ENCODE measurements at places on chromosomes 6 and 20.

- no peak for DNase-seq
These were observed 14.3 kb downstream of the HRH3 start for GRCh38 chr20:62205618-62206387.

DNA sequence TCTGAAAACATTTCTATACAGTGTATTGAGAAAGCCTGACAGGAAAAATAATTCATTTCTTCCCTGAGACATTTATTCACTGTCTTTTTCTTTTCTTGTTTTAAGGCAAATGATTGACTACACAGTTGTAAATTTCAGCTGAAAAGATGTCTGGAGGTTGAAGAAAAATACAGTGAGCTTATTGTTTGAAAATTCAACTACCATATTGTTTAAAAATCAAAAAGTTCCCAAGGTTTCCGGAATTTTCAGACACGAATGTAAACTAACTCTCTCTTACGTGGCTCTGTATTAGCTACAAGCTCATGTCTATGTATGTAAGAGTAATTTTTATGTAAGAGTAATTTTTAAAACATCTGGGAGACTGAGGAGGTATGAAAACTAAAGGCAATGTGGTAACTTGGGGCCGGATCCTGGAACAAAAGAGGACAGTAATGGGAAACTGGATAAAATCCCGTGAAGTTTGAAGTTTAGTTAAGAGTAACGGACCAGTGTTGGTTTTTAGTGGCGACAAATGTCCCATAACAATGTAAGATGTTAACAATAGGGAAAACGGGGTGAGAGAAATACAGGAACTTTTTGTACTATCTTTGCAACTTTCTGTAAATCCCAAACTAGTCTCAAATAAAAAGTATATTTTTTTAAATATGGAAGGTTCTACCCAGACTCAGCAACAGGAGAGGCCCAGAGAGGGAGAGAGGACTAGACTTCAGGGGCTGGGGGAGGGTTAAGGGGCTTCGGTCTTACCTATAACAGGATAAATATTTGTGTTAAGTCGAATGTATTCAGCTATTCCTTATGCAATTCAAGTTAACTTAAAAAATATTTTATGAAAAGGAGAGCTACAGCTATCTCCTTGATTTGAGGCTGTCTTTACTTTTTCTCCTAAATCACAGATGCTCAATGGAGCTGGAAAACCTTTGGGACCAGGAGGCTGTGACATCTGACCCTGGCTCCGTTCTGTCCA, 1.3 kb downstream of the PTGIS start:
- no peak for DNase-seq

- DNase-seq = no peak
These were observed 170.2 kb upstream of the CITED2 start for GRCh38 chr6:139544701-139545057.

DNA sequence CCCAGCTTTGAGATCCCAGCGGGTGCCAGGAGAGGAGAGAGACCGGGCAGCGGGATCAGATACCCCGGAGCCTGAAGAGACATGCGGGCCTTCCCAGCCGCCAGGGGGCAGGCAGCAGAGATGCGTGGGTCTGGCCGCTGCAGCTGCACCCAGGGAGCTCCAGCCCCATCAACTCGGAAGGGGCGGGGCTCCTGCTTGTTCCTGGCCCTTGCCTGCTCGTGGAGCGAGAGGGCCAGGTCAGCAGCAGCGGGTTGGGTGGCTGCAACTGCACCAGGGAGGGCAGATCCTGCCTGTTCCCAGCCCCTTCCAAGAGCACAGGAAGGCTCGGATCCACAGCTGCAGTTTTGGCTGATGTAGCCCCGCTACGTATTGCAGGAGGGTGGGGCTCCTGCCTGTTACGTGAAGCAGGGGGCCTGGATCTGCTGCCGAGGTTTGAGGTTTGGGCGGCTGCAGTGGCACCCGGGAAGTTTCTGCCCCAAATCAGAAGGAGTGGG, 532.8 kb downstream of the RFPL4B start:
- DNase-seq = no peak

Measured in AG04450 (cell line).